NCI-H1105 (cell line): ENCODE measurements at places on chromosomes 1 and 21.

DNA sequence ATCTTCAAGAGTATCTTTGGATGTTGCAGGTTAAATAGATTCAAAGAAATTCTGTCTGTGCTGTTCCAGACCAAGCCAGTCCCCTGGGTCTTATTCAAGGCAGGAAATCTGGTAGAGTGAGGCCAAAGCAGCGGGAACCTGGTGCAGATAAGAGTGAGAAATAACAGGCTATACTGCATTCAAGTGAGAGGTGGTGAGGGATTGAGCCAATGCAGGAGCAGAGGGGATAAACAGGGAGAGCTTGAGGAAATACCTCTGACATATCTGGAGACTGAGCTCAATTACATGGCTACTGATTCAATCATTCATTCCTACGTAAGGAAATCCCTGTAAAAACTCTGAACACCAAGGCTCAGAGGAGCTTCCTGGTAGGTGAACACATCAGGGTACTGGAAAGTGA, 17.2 kb upstream of the PSMA5 start:
- DNase-seq, result no peak

- DNase-seq, result no peak
Measured at GRCh38 chr1:216111842-216112241, 311.4 kb downstream of the USH2A start.

DNA sequence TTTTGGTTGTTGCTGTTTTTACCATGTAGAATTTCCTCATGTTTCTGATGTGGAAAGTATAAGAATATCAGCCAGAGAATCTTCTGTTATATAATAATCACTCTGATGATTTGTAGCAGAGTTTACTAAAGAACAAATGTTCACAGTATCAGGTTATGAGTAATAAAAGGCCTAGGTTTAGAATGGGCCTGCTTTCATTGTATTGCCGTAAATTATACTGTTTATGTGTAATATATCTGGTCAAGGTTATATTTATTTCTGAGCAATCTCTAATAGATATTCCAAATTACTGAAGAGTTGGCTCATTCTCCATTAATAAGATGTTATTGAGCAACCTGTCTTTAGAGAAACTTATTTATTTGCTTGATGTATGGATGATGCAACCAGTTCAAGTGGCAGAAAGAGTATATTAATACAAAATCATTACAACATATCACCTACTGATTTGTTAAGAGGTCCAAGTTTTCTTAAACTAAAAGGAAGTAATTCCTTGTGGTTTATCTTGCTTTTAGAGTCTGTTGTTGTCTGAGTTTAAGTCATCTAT, 649.4 kb upstream of the CXADR start:
- DNase-seq, result no peak

- no peak for DNase-seq
Measured at GRCh38 chr1:206808615-206809014, 36.3 kb upstream of the IL10 start.

DNA sequence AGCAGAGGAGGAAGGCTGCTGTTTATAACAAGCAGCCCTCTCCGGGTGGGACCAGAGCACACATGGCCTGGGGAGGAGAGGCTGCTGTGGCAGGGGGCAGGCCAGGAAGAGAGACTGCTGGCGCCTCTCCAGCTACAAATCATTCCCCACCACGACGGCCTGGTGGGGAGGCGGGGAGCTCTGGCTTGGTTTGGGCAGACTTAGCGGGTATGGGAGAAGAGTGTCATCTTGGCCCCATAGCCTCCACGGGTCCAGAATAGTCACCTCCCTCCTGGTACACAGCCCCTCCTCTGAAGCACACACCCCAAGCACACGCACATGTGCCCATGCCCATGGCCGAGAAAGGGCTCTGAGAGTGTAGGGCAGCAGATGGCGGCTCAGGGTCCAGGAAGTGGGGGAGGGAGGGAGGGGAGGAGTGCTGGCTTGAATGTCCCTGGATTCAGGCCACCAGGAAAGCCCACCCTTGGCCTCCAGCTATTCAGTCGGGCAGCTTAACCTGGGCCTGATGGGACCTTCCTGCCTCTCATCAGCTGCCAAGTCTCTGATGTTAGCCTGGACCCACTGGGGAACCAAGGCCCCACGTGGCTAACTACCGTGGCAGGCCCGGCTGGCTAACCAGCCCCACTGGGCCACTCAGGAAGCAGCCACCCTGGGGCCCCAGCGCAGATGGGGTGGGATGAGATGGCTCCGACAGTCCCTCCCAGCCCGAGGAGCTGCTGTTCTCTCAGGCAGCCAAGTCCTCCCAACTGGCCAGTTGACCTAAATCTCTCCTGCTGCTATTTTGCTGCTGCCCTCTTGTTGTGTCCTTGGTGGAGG, 10.9 kb downstream of the LRP8 start:
- peak; percentile 1 for DNase-seq

GRCh38 chr1:204343802-204344201, 15.9 kb downstream of the PLEKHA6 start:
- no peak for DNase-seq

DNA sequence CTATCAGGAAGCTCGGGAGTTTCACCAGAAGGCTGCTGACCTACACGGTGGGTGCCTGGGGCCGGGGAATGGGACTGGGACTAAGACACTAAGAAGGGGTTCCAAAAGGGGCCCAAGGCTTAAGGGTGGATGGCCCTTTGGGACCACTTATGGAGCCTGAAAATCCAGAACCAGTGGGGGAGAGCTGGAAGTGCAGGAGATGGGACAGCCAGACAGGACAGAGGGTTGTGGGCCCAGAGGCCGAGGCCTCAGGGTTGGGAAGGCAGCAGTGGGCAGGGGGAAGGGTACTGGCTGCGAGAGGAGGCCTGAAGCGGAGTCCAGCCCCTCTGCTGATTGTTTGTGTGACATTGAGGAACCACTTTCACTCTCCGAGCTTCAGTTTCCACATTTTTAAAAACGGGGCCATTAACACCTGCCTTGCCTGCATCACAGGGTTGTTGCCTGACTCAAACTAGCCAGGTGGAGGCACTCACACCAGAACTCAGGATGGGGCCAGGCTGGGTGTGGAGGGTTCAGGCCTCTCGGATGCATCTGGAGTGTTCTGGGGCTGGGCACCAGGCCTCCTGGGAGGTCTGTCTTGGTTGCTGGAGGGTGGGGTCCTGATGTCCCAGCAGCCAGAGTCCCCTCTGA, 3.0 kb downstream of the TTC24 start:
- DNase-seq, result no peak

DNA sequence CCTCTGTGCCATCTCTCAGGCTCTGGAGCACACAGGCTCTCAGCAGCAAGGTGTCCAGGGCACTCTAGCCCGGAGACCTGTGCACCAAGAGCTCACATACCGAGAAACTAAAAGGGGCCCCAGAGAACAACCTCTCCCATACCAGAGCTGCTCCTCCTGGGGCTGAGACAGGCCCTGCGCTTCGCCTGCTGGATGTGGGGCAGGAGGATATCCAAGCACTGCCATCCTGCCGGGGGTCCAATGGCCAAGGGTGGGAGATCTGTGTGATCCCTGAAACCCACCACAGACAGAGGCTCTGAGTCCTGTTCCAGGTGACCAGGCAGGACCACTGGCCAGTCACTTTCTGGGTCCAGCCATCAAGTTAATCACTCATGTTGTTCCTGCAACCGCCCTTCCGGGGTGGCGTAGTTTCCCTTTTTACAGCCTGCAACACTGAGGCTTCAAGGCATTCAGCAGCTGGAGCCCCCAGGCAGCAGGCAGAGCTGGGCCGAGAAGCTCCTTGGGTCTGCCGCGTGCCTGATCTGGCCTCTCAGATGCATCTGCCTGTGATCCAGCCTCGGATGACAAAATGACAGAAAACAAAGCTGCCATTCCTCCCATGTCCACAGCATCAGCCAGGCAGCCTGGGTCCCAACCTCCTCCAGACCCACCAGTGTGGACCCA, 36.7 kb upstream of the ACTRT2 start:
- DNase-seq, result no peak
